NCI-H2081 (cell line): ENCODE measurements at places on chromosomes 16 and 17.

GRCh38 chr16:66007717-66008116 is 358.8 kb upstream of the CDH5 start:
- no peak for DNase-seq

DNA sequence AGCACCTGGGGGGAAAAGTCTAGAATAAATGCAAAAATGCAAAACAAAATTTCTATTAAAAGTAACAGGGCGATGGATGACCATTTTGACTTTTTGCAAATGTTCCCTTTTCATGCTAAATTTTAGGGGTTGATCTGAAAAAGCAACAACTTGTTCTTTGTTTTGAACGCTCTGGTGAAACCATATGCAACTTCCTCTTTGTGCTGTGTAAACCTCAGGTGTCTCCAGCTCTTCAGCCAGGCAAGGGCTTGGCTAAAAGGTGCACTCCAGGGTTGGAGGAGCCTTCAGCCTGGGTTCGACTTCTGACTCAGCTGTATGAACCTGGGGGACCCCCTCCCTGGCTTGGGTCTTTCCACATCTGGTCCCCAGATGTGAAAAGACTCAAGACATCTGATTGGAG is 9.5 kb downstream of the IRF8 start:
- no peak for DNase-seq

DNA sequence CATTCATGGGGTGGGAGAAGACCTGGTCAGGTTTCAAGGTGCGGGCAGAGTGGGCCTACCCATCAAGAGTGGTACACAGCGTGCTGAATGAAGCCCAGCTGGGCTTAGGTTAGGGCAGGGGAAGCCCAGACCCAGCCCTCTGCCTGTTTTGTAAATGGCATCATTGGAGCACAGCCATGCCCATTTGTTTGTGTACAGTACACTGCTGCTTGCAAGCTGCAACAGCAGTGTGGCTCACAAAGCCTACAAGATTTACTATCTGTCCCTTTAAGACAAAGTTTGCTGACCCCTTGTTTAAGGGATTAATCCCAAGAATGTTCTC is 230.1 kb upstream of the TNRC6C start:
- no peak for DNase-seq

GRCh38 chr17:77036136-77036840 is 104.5 kb upstream of the SEC14L1 start:
- no peak for DNase-seq

GRCh38 chr17:700504-701094 is 14.0 kb downstream of the VPS53 start:
- no peak for DNase-seq

DNA sequence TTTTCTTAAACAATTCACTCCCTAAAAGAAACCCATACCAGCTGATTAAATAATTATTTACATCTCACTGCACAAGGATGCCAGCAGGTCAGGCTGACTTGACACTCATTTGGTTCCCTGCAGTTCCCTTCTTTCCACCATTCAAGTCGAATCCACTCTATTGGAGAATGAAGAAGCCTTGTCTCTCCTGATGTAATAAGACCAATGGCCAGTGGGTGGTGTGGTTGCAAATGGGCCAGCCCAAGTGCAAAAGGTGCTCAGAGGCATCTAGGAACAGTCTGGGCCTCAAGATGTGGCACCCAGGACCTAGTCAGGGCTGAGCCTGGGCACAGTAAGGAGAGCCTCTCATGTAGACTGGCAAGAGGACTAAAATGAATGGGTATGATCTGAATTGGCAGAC is 9.3 kb downstream of the C16orf78 start:
- DNase-seq = no peak

- no peak for DNase-seq
Measured at GRCh38 chr17:14316126-14316832, 15.4 kb downstream of the HS3ST3B1 start.

- DNase-seq = no peak
Measured at GRCh38 chr16:68286153-68287074, 22.1 kb downstream of the SLC7A6 start.

GRCh38 chr17:39750131-39751015 is 12.6 kb downstream of the GRB7 start:
- DNase-seq = no peak

- no peak for DNase-seq
Measured at GRCh38 chr17:81076141-81076679, 41.3 kb downstream of the BAIAP2 start.

DNA sequence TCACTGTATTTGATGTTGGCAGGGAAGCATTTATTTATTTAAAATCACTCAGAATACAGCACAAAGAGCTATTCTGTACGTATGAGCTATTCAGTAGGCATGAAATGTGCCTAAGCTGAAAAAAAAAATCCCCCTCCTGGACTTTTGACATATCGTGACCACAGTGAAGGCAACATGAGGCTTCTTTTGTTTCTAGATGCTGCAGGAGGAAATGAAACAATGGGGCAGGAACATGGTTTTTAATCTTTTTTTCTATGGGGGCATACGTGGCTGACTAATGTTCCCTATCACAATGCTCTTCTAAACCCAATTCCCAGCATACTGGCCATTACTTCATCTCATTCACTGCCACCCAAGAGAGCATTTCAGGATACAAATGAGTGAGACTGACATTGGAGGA is 191.0 kb upstream of the PMFBP1 start:
- DNase-seq = no peak

- DNase-seq = no peak
Measured at GRCh38 chr16:85334718-85335583, 222.7 kb upstream of the CIBAR2 start.

GRCh38 chr17:35795007-35795870 is at the start of gene MMP28:
Gene MMP28, minus strand, starts transcription at chr17:35795641. Its CDS starts 264 bp downstream, at chr17:35795377.
- DNase-seq = peak; percentile 35

DNA sequence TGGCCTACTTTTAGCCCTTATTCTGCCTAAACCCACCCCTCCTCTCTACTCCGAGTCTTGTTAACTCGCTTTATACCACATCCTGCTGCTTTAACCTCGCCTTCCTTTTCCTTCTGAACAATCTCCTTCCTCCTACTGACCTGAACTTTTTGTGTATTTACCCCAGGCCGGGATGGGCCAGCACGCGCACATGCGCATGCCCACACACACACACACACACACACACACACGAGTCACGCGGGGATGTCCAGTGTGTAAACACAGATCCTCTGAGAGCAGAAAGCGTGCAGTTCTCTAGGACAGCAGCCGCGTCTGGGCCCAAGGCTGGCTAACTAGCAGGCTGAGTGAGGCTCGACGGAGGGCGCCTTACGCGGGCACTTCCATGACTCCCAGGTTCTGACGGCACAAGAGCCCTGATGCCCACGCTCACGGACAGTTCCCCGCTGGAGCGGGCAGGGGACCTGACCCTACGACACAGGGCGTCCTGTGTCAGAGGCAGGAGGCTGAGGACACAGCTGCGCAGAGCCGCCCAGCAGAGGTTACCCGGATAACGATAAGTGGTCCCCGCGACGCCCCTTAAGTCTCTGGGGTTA is 610 bp downstream of the PIK3R5 start:
- no peak for DNase-seq

DNA sequence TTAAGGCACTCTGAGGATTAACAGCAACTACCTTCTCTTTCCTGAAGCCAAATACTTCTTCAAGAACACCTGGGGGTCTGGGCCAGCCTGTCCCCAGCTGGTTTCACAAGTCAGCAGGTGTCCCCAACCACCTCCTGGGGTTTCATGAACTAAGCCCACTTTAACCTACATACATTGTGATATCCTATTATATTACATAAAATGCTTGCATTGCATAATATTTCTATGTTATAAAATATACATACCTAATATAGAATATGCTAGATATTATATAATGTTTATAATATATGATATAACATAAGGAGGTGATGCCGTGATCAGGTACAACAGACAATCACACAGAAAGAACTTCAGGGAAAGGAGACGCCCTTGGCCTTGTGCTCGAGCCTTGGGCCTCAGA is 367.6 kb downstream of the C16orf95 start:
- DNase-seq = no peak

- no peak for DNase-seq
Measured at GRCh38 chr17:76416899-76417298, 32.5 kb downstream of the SPHK1 start.

GRCh38 chr17:76888661-76889060 is 20.5 kb downstream of the MGAT5B start:
- DNase-seq = no peak

- DNase-seq = no peak
Measured at GRCh38 chr17:16432017-16432416, 16.6 kb downstream of the TRPV2 start.

DNA sequence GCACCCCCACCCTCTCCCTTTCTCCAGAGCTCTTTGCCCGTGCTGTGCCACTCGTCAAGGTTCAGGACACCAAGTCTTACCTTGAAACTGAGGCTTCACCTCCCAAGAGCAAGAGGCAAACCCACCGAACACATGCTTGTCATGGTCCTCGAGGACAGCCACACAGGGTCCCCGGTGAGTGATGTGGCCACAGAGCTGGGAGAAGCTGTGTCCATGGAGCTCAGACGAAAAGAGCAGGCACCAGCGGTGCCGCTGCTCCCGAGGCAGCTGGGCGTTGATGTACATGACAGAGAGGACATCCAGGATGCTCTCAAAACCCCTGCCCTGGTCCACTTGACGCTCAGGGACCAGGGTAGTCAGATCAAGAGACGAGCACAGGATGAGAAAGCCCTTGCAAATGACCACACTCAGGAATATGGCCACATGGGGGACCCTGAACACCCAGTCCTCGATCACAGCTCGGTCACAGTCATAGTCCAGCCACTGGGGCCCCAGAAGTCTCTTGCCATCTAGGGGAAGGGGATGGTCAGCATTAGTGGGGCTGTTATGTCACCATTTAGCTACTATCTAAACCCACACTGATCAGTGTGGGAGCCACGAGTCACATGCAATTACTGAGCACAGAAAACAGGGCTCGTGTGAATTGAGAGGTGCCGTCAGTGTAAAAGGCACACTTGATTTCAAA is 17.8 kb downstream of the MEAK7 start:
- DNase-seq = no peak

DNA sequence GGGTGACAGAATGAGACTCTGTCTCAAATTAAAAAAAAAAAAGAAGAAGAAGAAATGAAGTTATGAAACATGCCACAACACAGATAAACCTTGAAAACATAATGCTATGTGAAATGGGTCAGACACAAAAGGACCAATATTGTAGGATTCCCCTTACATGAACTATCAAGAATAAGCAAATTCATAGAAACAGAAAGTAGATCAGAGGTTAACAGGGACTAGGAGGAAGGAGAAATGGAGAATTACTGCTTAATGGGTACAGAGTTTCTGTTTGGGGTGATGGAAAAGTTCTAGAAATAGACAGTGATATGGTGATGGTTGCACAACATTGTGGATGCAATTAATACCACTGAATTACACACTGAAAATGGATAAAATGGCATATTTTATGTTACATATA is 16.3 kb downstream of the RANBP10 start:
- DNase-seq = no peak

- no peak for DNase-seq
Measured at GRCh38 chr16:79713609-79714309, 113.2 kb upstream of the MAF start.

GRCh38 chr16:82660075-82660645 is 33.4 kb downstream of the CDH13 start:
- DNase-seq = no peak

- no peak for DNase-seq
Measured at GRCh38 chr17:44384281-44384822, 5.1 kb downstream of the ITGA2B start.

DNA sequence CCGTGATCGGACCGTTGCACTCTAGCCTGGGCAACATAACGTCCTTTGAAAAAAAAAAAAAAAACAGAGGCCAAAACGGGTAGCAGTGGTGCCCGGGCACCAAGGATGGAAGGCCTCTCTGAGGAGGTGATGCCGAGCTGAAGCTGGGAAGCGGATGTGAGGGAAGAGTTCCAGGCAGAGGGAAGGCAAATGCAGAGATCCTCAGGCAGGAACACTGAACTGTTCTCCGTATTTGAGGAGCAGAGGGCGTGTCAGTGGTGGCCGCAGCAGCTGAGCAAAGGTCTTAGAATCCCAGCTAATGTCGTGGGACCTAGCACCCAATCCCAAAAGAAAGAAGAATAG is 656 bp upstream of the KCTD13 start:
- DNase-seq = no peak

- no peak for DNase-seq
Measured at GRCh38 chr16:84569382-84569987, 48.4 kb downstream of the COTL1 start.

DNA sequence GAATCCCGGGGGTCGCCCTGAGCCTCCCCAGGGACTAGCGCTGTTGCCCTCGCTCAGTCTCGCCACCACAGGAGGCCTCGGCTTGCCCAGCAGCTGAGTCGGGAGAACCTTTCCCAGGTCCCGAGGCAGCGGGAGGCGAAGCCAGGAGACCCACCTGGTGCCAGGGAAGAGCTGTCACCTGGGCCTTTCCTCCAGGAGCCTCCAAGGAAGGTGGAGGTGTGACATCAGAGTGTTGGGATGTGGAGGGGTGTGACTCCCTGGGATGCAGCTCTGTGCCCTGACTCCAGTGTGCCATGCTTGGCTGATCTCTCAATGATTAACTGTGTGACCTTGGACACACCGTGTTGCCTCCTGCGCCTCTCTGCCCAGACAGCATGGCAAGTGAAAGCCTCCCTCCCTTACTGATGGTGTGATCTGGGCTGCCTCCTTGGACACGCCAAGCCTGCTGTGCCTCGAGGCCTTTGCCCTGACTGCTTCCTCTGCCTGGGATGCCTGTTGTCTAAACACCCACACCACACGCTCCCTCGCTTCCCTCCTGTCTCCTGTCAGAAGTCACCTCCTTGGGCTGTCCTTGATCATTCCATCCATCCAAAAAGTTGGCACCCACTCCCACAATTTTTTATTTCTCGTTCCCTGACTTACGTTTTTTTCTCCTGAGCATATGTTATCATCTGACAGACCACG is 88.0 kb downstream of the CMIP start:
- DNase-seq = no peak

DNA sequence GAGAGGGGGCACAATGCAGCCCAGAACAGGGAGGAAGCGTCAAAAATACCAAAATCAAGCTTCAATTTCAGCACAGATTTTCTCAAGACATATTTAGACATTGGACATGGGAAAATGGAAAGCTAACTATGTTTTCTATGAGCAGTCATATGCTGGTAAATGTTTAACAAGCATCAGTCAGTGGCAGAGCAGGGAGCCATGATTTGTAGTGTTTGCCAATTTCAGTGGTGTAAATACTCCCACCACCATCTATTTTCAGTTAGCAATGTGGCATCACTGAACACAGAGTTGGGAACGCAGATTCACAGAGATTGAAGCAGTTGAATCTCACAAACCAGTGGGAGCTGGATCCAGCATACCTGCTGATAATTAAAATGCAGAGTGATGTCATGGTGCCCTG is 24.6 kb upstream of the MYOCD start:
- DNase-seq = no peak

GRCh38 chr16:74903901-74904678 is 80.8 kb downstream of the WDR59 start:
- DNase-seq = no peak

- DNase-seq = no peak
Measured at GRCh38 chr17:67139289-67139688, 94.9 kb downstream of the CACNG1 start.

DNA sequence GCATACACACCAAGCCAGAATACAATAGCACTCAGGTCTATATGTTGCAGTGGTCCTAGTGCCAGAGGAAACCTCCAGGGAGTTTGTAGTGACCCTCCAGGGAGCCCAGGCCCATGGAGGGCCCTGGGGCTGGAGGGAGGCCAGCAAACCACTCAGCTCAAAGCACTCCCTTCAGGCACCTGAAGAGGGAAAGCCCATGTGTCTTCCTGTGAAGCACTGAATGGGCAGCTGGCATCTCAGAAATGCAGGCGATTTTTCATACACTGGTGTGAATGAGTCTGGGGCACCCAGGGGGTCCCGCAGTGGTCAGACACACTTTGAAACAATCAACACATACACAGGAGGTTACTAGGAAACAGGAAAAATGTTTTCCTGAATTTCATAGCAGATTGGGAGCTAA is 12.8 kb downstream of the TBC1D26 start:
- peak; percentile 42 for DNase-seq
